ENCODE measurements at places on chromosomes 16 and 17. TPM values are rescaled to one million over a fixed set of nuclear protein-coding genes. Genes with fewer than 3 reads are reported as not detected.

GRCh38 chr17:19933221-19933620 is 44.4 kb downstream of the AKAP10 start:
- DNase-seq = no peak
- no peak overlapping the region for H3K27ac ChIP-seq
- no peaks in the 10 kb centered on the region for H3K4me1 ChIP-seq
- H3K27me3 ChIP-seq = no peaks in the 10 kb centered on the region

The OR1A1 gene
- not detected for total RNA-seq

The CCL8 gene
- total RNA-seq = not detected

DNA sequence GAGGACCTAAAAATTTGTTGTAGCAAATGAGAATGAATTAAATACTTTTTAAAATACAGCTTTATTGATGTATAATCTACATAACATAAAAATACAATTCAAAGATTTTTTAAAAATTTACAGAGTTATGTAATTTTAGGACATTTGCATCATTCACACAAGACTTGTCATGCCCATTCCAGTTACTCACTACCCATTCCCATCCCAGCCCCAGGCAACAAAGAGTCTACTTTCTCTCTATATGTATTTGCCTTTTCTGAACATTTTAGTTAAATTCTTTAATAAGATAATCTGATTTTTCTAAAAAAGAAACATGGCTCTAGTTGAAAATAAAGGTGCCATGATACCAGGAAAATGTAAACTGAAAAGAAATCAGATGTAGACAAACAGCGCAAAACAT is 354.2 kb downstream of the PMP22 start:
- no peaks in the 10 kb centered on the region for H3K4me1 ChIP-seq
- DNase-seq = no peak
- H3K36me3 ChIP-seq = no peaks in the 10 kb centered on the region
- no peak overlapping the region for H3K4me3 ChIP-seq
- no peaks in the 10 kb centered on the region for H3K27me3 ChIP-seq

The CACNG4 gene
- not detected for total RNA-seq

- no peaks in the 10 kb centered on the region for H3K4me1 ChIP-seq
- no peak overlapping the region for H3K4me3 ChIP-seq
- H3K27ac ChIP-seq = no peak overlapping the region
- no peaks in the 10 kb centered on the region for H3K36me3 ChIP-seq
- no peaks in the 10 kb centered on the region for H3K27me3 ChIP-seq
Measured at GRCh38 chr16:59405802-59406201, 671.7 kb upstream of the GOT2 start.

The HNF1B gene
- total RNA-seq = not detected

- H3K36me3 ChIP-seq = no peaks in the 10 kb centered on the region
- H3K4me1 ChIP-seq = no peaks in the 10 kb centered on the region
- peaks cover 2% of the 10 kb centered on the region for H3K27me3 ChIP-seq
- DNase-seq = no peak
Measured at GRCh38 chr16:88195911-88196465, 186.8 kb upstream of the ZNF469 start.
